ENCODE measurements at places on chromosomes 7 and 10.
A peak's percentile ranks its signal among the peaks of the same experiment; 100 is the strongest.

- no peak for DNase-seq
Measured at GRCh38 chr7:123724817-123725253, 24.0 kb downstream of the WASL start.

- no peak for DNase-seq
Measured at GRCh38 chr7:95730493-95731280, 41.7 kb upstream of the DYNC1I1 start.

DNA sequence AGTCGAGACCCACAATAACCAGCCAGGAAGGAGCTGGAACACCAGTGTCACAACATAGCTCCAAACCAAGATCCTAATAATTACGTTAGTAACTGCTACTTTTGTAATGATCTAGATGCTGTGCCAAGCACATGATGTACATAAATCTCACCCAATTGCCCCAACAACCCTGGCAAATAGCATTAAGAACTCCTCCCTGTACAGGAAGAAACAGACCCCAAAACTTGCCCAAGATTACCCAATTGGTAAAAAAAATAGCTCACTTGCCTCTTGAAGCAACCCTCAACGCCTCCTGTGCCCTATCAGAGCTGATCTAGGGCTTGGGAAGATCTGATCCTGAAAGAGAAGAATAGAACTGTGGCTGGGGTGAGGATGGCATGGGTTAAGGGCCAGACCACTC lies 628.7 kb upstream of the AUTS2 start:
- DNase-seq, result no peak

GRCh38 chr10:122310311-122311050 lies 39.4 kb downstream of the BTBD16 start:
- DNase-seq, result no peak

DNA sequence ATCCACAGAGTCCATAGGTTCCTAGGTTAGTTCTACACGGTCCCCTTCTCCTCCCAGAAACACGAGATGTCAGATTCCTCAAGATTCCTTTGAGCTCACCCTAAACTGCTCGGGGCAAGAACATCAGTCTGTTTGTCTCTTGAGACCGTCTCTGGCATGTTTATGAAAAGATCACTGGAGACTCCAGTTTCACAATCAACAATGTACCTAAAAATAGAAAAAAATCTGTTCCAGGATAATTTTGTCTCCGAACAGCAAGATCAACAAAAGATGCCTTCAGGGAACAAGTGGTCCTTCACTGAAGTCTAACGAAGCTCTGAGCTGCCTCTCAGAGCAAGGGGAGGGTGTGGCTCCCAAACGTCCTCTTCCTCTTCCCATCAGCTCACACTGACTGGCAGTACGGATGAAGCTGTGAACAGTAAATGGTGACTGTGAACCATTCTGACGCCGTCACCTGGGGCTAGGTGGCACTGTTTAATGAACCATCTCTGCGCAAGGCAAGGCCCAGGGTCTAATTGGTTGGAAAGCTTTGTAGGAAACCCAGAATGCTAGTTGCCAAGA lies 156.2 kb upstream of the LYZL1 start:
- no peak for DNase-seq

DNA sequence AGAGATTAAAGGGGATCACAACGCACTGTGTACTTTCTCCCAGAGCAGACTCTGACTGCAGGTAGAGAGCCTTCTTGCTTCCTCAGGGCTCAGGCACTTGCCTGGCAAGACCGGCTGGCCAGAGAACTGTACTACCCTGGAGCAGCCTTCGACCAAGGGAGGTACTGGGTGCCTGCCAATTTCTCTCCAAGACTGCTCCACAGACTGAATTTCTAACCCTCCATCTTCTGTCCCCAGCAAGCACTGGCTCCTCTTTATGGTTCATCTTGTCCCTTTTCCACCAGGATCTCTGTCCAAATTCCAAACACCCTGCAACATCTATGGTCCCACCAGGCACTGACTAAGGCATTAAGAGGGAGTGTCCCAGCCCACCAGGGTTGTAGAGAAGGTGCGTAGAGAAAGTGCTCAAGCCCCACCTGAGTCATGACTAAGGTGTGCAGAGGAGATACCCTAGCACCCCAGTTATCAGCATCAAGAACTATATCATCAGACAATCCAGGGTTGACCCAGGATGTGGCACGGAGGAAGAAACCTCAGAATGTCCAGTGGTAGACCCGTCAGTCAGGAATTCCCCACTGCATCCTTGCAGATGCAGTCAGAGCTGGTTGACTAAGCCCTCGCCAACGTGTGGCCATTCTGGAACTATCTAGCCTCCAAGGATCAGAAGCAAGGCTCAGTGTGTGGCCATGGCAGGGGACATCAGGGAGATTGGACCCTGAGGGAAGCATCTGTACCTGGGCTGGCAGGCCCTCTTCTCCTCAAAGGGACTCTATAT lies 60.9 kb upstream of the CAMK2B start:
- DNase-seq, result no peak

GRCh38 chr7:27784399-27785053 lies 44.6 kb downstream of the TAX1BP1 start:
- DNase-seq, result peak; percentile 15
